ENCODE measurements at places on chromosomes 6 and 20.
A peak's percentile ranks its signal among the peaks of the same experiment; 100 is the strongest.

DNA sequence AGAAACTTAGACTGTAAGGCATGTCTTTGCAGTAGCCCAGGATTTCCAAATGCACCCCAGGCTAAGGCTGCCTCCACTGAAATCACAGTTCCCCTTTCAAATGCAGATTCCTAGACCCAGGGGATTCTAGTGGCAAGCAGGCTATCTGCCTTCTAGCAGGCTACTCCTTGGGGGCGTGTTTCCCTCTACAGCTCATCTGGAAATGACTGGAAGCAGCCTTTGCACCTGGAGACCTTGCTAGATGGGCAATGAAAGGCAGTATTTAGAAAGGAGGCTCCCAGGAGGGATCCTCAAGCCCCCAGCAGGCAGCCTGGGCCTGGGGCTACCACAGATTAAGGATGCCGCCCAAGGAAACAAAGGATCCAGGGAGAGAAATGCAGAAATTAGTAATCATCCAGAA lies 26.0 kb upstream of the SYNDIG1 start:
- no peak for DNase-seq

- no peak for DNase-seq
Observed at GRCh38 chr6:2719093-2719455, 31.6 kb downstream of the MYLK4 start.

- no peak for DNase-seq
Observed at GRCh38 chr20:64247307-64247618, 8.3 kb upstream of the PCMTD2 start.

GRCh38 chr6:14983599-14984518 lies 262.0 kb upstream of the JARID2 start:
- DNase-seq = no peak

DNA sequence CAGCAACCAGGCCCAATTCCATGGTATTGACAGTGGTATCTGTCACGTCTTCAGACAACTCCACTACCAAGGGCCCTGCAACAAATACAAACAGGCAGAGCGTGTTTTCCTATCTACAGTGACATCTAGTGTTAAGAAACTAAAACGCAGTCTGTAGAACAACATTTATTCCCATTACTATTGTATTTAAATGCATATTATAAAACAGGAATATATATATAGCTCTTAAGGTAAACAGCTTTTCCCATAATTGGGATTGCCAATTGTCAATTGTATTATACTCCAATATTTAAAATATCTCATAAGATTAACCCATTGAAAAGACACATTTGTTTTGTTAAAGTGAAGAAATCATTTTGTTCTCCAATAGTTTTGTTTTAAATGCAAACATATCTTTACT lies 97.2 kb downstream of the KIF16B start:
- no peak for DNase-seq

- no peak for DNase-seq
Observed at GRCh38 chr6:167719920-167720319, 106.8 kb upstream of the AFDN start.

DNA sequence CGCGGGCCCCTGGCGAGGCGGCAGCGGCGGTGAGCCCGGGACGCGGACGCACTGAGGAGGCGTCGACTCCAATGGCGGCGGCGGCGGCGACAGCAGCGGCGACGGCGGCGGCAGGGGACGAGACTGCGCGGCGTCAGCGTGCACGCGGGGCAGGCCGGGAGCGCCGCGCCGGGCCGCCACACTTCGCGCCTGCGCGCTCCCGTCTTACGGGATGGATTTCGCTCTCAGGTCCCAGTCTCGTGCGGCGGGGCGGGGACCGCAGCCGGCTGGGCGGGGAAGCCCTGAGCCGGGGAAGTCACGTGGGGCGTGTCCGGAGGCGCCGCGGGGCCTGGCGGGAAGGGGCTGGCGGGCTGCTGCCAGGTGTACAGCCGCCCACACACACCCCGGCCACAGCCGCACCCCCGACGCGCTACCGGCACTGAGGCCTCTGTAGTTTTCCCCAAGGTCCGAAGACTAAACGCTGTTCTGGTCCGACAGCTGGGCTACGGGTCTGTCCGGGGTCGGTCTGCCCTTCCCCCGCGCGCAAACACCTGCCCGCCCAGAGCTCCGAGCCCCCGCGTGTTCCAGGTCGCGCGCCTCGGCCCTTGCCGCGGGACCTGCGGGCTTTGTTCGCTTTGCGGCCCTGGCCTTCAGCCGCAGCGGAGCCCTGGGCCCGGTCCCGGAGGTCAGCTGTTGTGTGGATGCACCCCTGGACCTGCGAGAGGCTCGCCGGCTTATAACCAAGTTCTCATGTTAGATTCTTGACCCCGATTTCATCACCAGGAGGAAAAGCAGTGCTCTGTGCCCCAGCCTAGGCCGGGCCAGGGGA lies at the start of gene YTHDF1:
Gene YTHDF1 (minus strand): TSS at position 91 of the 808 bp plus-strand sequence. CDS start 239 bp downstream, outside the sequence.
- DNase-seq = peak; percentile 93

GRCh38 chr6:23696992-23697391 lies 429.0 kb upstream of the NRSN1 start:
- no peak for DNase-seq

DNA sequence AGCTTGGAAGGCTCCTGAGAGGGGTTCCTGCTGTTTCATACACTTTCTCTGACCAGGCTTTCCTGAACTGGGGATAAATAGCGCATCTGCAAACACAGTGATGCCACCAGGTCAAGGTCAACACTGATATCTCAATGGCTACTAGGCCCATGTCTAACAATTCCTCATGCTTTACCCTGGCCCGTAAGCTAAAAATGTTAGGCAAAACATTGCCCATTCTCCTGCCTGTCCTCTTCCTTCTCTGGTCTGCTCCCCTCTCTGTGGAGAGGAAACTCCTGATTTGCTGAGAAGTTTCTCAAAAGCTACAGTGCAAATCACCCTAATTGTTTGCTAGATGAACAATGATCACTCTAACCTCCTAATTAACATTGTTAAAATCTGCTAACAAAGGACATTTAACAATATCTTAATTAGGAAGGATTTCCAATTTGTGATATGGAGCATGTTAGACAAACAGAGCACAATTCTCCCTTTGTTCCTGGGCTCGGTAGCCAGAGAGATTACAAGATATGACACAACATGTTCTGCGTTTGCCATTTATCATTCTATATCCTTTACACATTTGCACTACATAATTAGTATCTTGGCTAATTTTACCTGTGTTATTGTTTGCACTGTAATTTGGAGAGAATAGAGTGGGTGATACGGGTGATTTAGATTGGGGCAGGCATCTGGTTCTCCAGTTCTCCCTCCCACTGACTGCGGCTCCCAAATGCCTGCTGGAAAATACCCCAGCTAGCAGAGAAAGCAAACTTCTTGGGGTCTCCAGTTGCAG lies 266.8 kb downstream of the CD83 start:
- no peak for DNase-seq

- DNase-seq = no peak
Observed at GRCh38 chr20:2128542-2128941, 26.9 kb downstream of the STK35 start.

DNA sequence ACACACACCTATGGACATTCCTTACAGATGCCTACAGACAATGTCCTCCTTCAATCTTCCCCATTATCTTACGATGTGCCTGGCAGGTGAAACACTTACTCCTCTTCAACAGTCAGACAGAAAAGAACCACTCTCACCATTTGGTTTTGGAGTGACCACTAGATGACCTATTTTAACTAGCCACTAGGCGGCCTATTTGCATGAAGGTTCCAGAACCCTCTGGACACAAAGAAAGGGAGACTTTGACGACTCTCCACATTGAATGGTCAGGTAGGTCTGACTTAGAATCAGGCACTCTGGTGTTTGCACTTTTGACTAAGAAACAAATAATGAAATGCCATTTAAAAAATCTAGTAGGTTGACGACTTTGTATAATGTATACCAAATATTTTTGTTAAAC lies 42.0 kb downstream of the PNLDC1 start:
- no peak for DNase-seq

DNA sequence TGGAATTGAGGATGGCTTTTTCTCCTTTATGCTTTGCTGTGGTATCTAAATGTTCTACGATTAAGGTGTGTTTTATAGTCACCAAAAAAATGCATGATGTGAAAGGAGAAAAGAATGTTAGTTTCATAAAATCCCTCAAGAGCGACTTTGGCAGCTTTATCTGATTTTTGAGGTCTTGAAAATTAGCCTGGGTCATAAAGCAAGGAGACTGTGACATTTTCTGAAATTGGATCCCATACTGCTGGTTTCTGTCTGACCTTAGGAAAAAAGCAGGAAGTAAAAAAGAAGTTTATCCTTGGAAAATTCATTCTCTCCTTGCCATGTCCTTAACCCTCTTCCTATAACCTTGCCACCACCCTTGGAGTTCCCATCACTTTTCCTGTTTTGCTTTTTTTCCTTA lies 525.3 kb downstream of the CD83 start:
- DNase-seq = no peak

DNA sequence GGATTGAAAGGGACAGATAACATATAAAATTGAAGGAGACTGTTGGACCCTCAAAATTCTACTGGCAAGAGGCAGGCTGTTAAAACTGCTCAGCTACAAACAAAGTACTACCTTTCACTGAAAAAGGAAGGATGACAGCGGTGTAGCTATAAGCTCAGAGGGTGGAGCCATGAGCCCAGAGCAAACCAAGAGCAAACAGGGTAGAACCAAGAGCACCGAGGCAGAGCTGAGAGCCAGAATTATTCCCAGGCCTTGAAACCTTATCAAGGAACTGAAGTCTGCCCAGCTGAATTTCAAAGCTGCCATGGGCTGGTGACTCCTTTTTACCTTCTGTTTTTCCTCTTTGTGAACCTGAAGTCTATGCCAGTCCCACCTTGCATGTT lies 74.7 kb upstream of the SLC4A11 start:
- DNase-seq = no peak

DNA sequence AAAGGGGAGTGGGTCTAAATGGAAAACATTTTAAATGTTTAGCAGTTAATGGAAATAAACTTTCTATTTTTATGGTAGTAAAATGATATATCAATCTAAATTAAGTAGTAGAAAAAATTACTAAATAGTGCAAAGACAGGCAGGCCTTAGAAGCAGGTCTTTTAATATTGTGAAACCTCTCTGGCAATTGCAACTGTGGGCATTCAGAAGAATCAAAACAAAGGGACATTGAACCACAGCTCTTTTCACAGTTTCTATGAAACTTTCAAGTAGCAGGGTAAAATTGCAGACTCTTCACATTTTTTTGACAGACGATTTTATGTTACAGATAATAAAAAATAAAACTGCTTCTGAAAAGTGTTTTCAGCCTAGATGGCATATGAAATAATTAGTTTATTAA lies 533.7 kb downstream of the BCKDHB start:
- DNase-seq = no peak

DNA sequence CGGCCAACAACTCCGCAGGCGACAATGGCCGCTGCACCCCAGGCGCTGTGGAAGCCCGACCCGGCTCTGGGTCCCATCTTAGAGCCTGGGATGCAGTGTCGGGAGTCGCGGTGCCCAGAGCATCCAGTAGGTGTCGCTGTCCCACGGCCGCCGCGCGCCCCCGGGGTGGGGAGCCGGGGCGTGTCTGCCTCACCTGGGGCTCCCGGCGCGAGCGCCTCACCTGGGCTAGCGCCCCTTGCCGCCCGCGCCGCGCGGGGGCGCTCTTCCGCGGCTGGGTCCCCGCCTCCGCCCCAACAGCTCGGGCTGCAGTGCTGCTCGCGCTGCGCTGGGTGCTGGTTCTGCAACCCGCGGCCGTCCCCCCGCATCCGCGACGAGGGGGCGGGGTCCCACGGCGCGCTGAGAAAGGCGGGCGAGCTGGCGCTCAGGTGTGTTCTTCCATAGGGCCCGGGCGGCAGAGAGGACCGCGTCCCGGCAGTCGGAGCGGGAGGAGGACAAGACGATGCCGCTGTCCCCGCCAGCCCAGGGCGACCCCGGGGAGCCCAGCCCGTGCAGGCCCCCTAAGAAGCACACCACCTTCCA lies at the start of gene CRYBG1:
Gene CRYBG1 (plus strand): TSS at position 308 of the 579 bp plus-strand sequence. CDS start 192 bp downstream, at position 500.
- DNase-seq = peak; percentile 68

DNA sequence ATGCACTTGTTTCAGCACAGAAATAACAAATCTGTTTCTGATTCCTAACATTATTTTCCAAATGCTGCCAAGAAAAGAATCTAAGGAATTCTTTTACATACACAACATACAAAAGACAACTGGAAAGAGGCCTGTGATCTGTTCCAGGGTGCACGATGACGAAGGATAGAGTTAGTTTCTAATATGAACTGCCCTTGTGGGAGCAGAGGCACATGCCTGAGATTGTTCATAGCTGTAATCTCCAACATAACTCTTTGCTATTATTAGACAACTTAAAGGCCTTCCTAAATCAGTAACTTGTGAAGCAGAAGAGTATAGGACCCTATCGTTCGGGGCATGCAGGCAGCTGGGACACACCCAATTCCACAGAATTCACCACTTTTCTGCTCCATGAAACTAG lies 41.2 kb upstream of the NHSL1 start:
- DNase-seq = no peak

DNA sequence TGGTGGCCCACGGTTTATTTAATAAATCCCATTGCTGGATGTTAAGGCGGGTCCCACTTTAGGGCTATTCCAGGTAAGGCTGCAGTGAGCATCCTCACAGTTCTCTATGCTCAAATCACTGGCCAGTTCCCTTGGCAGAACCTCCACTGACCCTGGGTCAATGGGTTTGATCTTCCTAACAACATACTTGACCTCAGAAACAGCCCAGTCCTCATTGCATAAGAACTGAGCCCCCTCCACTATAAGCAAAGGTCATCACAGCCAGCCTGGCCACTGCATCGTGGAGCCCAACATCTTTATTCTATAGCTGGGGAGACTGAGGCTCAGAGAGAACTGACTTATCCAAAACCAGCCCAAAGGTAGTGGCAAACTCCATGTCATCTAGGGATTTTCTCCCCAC lies 4.3 kb upstream of the BPIFB1 start:
- DNase-seq = no peak

DNA sequence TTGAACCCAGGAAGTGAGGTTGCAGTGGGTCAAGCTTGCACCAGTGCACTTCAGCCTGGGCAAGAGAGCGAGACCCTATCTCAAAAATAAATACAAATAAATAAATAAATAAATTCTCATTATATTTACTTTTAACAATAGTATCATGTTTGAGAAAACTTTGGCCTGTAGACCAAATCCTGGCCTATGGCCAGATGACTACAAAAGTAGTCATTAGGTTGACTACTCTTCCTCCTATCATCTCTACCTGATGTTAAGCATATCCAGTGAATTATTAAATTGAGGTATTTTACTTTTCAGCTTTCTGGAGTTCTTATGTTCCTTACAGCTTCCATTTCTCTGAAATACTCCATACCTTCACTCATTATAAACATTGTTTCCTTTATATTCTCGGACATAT lies 280.6 kb downstream of the LAMA2 start:
- no peak for DNase-seq

- no peak for DNase-seq
Observed at GRCh38 chr6:170174771-170175643, 115.9 kb downstream of the DLL1 start.

GRCh38 chr6:31775184-31775583 lies 1.9 kb downstream of the VWA7 start:
- no peak for DNase-seq

GRCh38 chr6:111478749-111479148 lies 4.3 kb downstream of the REV3L start:
- DNase-seq = no peak

- DNase-seq = no peak
Observed at GRCh38 chr20:44431502-44432234, 44.0 kb upstream of the TTPAL start.

GRCh38 chr20:45109634-45110033 lies 5.3 kb downstream of the WFDC5 start:
- DNase-seq = no peak
